ENCODE measurements at places on chromosomes 4 and X. TPM values are rescaled to one million over a fixed set of nuclear protein-coding genes. Genes with fewer than 3 reads are reported as not detected.

DCLK2 gene
- 1.2 TPM for total RNA-seq

DNA sequence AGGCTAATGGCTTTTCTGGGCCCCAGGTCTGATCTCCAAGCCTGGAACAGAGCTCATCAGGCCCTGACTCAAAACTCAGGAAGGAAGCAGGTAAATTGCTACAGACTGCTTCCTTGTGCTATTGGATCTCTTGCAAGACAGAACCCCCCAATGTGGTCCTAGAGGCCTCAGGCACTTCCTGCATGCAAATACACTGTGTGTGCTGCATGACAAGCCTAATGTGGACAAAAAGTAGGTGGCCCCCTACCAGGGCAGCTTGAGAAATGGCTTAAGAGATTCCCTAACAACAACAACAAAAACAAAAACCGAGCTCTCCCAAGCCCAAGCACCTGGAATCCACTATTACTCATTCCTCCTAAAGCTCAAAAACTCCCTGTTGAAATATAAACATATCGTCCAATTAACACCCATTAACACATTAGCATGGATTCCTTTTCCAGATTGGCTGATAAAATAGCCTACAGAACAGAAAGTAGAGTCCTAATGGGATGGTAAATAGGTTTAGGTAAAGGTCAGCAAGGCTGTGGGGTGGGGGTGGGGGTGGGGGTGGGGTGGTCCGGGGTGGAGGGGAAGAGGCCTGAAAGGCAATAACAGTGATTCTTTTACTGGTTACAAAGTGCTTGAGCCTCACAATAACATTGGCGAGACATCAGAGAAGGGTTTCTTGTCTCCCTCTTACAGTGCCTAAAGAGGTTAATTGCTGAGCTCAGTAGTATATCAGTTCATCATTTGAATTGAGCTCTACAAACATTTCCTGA is 24.1 kb upstream of the FGF16 start:
- DNase-seq, result no peak

- DNase-seq, result peak; percentile 81
Observed at GRCh38 chr4:74794382-74795010, at the start of gene BTC. Gene BTC (minus strand): TSS chr4:74794523. CDS start chr4:74794325, 198 bp downstream.

GRCh38 chr4:149784018-149784417 is 31.6 kb downstream of the IQCM start:
- DNase-seq, result peak; percentile 70

All from MCF 10A (cell line).